IPS-NIHi11 (cell line): ENCODE measurements at places on chromosomes 1 and 21.

GRCh38 chr1:198054510-198054909 is 102.3 kb upstream of the NEK7 start:
- DNase-seq: no peak

DNA sequence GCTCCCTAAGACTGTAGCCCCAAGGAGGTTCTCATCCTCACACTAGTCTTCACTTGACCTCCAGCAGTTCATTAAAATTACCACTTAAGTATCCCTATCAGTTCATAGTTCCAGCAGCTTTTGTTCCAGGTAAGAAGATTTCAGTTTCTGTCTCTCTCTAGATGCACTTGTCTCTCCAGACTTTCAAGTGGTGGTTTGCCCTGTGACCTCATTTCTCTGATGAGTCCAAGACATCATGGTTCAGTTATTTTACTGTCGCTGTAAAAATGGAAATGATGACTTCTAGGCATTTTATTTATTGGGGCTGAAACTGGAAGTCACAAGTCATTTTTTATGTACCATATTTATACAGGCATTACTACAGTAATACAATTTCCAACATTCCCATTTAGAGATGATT is 17.9 kb upstream of the RGS18 start:
- DNase-seq: no peak

- DNase-seq: no peak
Measured at GRCh38 chr1:17929224-17929623, 174.1 kb downstream of the ACTL8 start.

- DNase-seq: no peak
Measured at GRCh38 chr21:29232530-29233255, 66.0 kb upstream of the BACH1 start.

DNA sequence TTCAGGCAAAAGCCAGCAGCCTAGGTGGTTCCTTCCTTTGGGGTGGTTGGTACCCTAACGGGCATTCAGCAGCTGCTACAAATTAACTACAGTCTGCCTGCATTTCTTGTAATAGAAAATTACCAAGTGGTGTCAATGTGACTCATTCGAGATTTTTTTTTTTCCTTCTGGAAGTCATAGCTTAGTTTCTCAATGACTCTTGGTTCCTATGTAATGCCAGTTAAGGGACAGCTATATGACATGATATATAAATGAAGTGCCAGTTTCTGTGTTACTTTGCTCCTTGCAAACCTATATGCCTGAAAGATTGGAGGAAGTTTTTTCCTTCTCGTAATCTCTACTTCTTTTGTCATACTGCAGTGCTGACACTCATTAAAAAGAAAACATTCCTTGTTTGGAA is 2.6 kb downstream of the MGST3 start:
- no peak for DNase-seq
